ENCODE measurements at places on chromosomes 11 and 22.

- DNase-seq, result no peak
Measured at GRCh38 chr22:45083659-45084305, 74.0 kb upstream of the PHF21B start.

- no peak for DNase-seq
Measured at GRCh38 chr11:91396236-91397133, 828.1 kb upstream of the FAT3 start.

DNA sequence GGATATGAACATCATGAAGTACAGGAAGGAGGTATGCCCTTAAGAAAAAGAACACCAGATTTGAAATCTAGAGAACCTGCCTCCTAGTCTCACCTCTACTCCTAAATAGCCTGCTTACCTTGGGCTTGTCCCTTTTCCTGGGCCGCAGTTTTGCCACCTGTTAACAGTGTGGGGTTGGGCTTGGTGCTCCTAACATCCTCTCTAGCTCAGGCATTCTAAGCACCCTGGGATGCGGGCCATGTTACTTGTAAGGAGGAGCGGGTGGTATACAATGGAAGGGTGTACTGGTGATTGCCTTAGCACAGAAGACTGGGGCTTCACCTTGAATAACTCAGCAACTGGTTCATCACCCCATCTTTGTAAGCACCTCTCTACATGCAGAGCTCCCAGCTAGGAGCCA is 48.7 kb downstream of the TIMP3 start:
- no peak for DNase-seq

GRCh38 chr22:17867160-17867785 is 93.0 kb upstream of the BID start:
- no peak for DNase-seq

GRCh38 chr11:118207079-118207478 is 17.7 kb downstream of the JAML start:
- DNase-seq, result no peak

DNA sequence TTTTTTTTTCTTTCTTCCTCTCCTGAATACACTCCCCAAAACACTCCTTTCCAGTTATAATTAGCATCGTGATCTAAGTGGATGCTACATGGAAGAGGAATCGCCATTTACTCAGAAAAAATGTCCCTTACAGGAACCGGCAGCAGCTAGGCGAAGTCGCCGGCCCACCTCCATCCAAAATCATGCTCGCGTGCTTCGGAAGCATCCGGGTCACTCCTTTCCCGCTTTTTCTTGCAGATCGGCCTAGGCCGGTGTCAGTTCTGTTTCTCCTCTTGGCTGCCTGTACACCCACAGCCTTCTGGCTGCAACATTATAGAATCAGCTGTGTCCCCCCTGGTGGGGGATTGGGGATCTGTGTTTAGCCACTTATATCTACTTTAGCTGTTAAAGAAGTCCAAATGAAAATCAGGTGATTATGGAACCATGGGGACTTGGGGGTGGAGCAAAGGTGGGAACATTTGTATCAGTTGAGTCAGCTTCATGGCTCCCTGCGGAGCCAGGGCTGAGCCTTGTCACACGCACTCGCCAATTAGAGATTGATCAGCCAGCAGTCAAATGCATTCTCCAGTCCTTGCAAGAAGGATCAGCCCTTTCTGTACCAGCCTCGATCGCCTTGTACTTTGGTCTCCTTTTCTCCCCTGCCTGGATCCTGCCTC is 36.3 kb downstream of the ASRGL1 start:
- no peak for DNase-seq

GRCh38 chr11:20639688-20640087 is 29.7 kb upstream of the NELL1 start:
- DNase-seq, result no peak

GRCh38 chr11:95586155-95586554 is 203.4 kb downstream of the FAM76B start:
- DNase-seq, result no peak

GRCh38 chr22:28956506-28956905 is 73.1 kb downstream of the ZNRF3 start:
- DNase-seq, result no peak

DNA sequence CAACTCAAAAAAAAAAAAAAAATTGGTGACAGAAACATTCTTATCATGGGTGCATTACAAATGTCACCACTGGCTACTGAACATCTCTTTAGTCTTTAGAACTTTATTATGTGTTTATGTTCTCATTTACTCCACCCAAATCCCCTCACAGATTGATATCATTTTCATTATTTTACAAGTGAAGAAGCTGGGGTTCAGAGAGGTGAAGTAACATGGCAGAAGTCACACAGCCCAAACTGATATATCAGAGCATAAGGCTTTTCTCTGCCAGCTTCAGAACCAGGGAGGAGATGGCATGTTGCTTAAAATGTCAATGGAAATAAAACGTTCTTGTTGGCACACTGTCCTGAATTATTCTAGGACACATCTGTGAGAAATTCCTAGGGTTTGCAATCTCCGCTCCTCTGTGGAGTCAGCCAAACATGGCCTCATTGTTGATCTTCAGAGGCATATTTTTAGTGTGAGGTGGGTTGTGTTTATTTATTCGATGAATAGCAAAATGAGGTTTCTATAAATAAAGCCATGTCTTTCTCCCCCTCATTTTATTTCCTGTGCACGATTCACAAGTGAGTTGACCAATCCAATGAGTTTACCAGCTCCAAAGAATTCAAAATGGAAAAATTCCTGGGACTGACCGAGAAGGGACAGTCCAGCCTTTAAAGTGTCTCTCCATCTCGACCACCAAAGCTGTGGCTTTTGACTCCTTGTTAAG is 72.9 kb upstream of the ANO1 start:
- no peak for DNase-seq

- no peak for DNase-seq
Measured at GRCh38 chr22:40560551-40560950, 76.0 kb downstream of the MRTFA start.

GRCh38 chr11:3901249-3902025 is 46.0 kb downstream of the STIM1 start:
- no peak for DNase-seq

GRCh38 chr22:25360891-25361645 is 141.6 kb downstream of the CRYBB2 start:
- no peak for DNase-seq

GRCh38 chr11:44825058-44825785 is 98.5 kb downstream of the TSPAN18 start:
- DNase-seq, result no peak

DNA sequence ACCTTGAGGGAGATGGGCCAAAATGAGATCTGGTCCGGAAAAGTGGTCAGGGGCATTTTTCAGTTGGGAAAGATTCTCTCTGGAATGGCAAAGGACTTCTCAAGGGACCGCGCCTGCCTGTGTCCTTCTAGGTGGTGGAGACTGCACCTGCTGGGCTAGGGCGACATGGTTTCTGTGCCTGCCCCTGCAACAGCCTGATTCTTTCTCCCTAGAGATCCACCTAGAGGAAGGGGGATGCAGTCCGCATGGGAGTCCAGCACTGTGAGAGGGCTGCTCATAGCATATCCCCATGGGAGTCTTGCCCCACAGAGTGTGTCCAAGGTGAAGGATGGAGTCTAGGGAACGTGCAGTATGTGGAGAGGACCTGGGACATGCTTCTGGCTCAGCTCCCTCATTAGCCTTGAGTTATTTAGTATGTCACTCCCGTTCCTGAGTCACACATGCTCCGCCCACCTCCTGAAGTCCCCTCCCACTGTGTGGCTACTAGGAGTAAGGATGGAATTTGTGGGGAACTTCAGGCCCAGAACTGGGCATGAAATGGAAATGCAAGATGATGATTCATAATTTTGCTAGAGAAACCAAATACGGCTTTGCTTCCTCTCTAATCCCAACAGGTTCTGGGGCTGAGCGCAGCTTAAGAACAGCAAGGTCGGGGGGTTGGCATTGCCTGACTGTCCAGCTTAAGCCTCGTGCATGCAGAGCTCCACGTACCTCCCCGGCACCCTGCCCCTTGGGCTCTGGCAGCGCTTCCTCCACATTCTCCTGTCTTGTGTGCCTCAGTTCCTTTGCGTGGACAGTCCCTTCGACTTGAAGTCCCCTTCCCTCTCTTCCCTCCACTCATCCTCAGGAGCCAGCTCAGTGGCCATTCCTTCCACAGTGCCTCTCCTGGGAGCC is 35.0 kb downstream of the GRIK4 start:
- no peak for DNase-seq

DNA sequence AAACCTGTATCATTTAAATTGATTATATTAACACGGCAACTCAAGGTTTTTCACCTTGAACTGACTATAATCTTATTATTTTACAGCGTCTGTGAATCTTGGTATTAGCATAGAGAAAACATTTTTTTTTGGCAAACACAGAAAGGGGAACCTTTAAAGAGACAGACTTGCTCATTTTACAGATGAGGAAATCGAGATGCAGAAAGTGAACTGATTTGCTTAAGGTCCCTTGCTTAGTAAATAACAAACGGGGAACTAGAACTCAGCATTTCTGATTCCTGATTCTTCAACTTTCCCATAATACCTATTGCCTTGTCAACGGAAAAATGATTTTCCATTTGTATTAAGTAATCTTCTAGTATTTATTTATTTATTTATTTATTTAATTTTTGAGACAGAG is 33.2 kb upstream of the CECR2 start:
- no peak for DNase-seq

GRCh38 chr11:35179466-35180135 is 40.6 kb downstream of the CD44 start:
- DNase-seq, result no peak

GRCh38 chr11:66728693-66729385 is at the start of gene SPTBN2:
Gene SPTBN2, minus strand, starts transcription at chr11:66729216. Its CDS starts 7,976 bp downstream, at chr11:66721240.
- no peak for DNase-seq

GRCh38 chr11:118881228-118881627 is 2.5 kb upstream of the CXCR5 start:
- no peak for DNase-seq

GRCh38 chr11:10205928-10206327 is 88.1 kb downstream of the SBF2 start:
- no peak for DNase-seq

- no peak for DNase-seq
Measured at GRCh38 chr11:104602643-104603042, 295.6 kb downstream of the CASP12 start.

GRCh38 chr22:40193429-40194421 is 16.0 kb downstream of the TNRC6B start:
- DNase-seq, result no peak

GRCh38 chr11:8863838-8864237 is 47.2 kb upstream of the AKIP1 start:
- DNase-seq, result no peak

- no peak for DNase-seq
Measured at GRCh38 chr11:34514597-34514996, 1.0 kb upstream of the ELF5 start.

Measured in stimulated activated CD8-positive, alpha-beta memory T cell treated with anti-CD3 and anti-CD28 coated beads, Interleukin-4, amount 100 ng/mL, for 24 hours (primary cell).